Calu3 (cell line): ENCODE measurements at places on chromosomes 12 and 14.

DNA sequence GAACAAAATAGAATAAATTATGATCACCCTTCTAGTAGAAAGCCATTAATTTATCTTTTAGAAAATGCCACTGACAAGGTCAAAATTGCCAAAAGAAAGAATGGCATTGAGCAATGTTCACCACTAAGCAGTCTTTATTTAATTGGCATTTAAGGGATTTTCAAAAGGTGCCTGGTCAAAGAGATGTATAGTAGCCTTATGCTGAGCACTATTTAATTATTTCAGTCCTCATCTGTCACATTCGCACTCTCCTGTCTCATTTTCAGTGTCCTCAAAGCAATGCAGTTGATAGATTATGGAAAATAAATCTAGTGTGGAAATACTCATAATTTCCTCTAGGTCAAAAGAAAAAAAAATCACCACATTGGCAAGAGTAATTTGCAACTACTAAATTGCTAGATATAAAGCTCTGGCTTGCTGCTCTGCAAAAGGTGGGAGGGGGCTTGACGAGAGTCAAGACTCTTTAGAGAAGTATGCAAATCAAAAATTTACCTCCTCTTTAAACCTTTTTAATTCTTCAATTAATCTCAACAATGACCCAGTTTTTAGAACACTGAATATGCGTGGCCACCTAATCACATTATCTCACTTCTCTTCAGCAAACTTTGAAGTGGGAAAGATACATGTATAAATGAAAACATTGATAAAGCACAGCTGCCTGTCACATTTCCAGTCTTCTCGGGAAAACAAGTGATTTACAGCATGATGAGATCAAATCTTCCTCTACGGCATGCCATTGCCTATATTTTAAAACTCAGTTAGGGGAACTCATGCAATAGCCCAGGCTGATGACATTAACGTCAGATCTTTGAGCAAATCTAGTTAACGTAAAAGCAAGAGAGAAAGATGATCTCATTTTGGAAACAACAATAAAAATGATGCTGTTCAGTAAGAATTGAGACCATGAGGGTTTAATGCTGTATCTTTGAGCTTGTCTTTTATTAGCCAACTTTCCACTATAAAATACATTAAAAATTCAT is 373.1 kb upstream of the DCN start:
- DNase-seq = no peak

- DNase-seq = peak; percentile 58
These were observed 1517.0 kb downstream of the AACS start for GRCh38 chr12:126582231-126582630.

DNA sequence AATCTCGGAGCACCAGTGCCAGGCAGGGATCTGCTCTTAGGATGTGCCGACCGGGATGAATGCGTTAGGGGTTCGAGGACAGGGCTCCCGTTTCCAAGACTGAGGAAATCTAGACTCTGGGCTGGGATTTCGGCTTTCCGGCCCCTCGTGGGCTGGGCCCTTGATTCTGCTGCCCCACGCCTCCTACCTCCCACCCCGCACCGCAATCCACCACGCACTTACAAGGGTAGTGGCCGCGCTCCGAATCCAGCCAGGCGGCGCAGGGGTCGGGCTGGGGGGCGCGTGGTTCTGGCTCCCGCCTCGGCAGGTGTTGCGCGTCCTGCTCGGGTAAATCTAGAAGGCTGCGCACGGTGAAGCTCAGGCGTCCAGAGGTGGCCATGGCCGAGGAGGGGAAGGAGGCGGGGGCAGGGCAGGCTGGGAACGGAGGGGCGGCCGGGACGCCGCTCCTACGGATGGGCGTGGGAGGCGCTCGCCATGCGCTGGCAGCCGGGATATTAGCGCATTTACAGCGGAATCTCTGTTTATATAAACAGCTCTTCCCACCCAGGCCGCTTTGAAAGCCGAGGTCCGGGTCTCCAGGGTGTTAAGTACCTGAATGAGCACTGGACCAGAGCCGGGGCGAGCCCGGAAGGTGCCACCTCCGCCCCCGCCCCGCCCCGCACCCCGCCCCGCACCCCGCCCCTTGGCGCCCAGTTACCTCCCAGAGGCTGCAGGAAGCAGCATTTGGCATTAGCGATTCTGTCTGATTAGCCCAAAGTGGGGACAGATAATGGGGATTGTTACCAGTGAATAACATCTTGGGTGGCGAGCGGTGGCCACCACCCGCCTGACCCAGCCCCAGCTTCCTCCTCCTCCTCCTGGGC is at the start of gene NKX2-8:
Gene NKX2-8 (minus strand): TSS at position 604 of the 863 bp plus-strand sequence. CDS start 225 bp downstream, at position 379.
- peak; percentile 45 for DNase-seq

DNA sequence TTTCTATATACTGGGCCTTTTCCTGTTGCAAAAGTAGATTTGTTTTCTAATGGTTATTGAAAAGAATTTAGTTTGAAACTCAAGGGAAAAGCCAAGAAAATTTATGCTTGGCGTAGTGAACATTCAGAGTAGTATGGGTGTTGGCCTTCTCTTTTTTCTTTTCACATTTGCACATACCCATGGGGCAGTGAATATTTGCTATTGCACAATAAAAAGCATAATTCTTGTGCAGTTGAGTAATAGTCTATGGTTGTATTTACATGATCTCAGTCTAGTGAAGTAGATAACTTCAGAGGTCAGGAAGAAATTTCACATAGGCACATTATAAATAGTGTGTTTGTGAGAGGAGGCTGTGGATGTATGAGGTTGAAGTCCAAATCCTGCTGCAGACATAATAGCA is 158.1 kb downstream of the FLRT2 start:
- DNase-seq = no peak

DNA sequence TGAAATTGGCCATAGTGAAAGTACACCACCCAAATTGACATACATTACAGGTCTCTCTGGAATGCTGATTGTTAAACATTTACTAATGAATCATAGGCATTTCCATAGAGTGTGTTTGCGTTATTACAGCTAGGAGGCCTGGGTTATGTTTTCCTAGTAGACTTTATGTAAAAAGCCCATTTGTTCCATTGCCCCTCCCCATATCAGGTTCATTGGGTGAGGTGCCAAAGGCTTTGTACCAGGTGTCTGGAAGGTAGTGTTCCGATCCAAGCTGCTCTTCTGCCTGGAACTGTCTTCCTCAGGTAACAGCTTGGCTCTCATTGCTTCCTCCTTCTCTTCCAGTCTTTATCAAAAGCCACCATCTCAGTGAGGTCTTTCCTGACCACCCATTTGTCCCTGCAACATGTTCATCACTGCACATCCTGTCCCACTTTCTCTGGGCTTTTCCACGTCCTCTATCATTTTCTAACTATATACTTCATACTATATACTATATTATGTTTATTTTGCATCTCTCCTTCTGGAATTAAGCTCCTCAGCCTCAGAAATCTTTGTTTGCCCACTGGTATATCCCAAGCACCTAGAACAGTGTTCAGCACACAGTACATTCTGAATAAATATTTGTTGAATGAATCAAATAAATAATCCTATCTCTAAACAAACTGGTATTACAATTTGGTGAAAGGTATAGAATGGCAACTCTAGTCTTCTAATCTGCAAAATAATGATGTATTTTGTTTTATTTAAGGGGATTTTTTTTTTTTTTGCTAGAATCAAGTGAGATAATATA is 252.3 kb downstream of the KTN1 start:
- peak; percentile 61 for DNase-seq

- no peak for DNase-seq
These were observed 7.7 kb downstream of the ZNF605 start for GRCh38 chr12:132948146-132949066.

DNA sequence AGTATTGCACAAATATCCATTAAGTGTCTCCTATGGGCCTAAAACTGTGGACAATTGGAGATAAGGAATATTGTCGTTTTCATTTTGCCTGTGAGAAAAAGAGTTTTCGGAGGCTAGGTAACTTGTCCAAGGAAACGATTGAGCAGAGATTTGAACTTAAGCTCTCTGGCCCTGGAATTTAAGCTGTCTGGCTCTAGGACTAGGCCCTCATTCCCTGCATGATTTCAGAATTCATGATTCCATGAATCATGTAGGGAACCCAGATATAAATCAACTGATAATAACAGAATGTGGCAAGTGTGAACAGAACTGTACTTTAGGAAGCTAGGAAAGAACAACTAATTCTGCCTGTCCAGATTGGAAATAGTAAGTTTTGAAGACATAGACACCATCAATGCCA is 940.9 kb downstream of the DIO2 start:
- no peak for DNase-seq

GRCh38 chr14:33814010-33814409 is 136.9 kb downstream of the EGLN3 start:
- no peak for DNase-seq

DNA sequence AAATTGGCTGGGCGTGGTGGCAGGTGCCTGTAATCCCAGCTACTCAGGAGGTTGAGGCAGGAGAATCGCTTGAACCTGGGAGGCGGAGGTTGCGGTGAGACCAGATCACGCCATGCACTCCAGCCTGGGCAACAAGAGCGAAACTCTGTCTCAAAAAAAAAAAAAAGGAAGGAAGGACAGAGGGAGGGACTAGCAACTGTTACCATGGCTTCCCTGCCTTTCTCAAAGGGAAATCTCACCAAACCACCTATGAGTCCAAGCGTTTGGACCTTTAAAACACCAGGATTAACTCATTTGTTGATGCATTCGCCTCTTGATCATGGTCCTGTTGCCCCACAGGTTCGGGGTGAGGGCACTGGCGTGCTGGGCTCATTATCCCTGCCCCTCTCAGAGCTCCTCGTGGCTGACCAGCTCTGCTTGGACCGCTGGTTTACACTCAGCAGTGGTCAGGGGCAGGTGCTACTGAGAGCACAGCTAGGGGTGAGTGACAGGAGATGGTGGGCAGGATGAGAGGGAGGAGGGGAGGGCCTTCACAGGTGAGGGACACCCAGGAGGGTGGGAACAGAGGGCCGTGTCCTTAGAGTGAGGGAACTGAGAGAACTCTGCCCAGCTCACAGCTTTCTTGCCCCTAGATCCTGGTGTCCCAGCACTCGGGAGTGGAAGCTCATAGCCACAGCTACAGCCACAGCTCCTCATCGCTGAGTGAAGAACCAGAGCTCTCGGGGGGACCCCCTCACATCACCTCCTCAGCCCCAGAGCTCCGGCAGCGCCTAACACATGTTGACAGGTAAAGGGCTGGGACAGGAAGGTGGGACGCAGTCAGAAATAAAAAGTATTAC is 10.2 kb upstream of the MYL6B start:
- no peak for DNase-seq

- no peak for DNase-seq
These were observed 19.6 kb downstream of the HCFC2 start for GRCh38 chr12:104083769-104084475.

GRCh38 chr14:81295958-81296923 is 75.5 kb upstream of the GTF2A1 start:
- DNase-seq = no peak

DNA sequence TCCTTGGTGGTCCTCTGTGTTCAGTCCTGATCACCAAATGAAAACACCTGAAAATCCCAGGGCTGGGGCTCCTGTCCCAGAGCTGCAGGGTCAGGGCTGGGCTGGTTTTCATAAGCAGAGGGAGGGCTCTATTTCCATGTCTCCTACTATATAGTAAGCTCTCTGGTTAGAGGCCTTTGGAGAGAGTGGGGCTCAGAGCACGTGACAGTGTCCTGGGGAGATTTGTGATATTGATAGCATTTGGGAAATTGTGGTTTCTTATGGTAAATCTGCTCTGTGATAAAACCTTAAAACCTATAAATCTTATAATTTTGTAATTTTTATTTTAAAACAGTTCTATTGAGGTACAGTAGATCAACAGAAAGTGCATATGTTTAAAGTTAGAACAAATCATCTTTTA is 1202.2 kb downstream of the TMEM121 start:
- no peak for DNase-seq

GRCh38 chr12:54175200-54175963 is 13.4 kb downstream of the SMUG1 start:
- DNase-seq = no peak

DNA sequence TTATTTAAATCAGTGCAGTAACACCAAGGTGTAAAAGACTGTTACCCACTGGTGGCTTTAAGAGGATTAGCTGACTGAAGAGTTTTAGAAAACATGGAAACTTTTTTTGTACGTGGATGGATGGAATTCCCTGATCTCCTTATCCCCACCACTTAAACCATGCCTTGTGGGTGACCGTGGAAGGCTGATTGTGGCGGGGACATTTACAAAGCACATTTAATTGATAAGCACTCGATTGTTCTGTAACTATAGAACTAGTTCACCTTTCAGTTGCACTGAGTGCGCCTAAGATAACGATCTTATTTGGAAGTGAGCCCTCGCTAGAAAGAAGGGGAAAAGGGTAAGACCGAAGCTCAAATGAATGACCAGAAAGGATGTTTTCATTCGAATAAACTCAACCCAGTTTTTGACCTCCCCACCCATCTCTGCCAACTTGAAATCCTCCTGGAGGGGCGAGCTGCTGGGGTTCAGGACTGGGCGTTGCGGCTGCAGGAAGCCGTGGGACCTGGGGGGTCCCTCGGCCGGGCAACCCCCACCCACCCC is 688 bp upstream of the RASSF3 start:
- DNase-seq = no peak

GRCh38 chr14:68370057-68370360 is 422.9 kb downstream of the ZFP36L1 start:
- DNase-seq = no peak

GRCh38 chr14:101109347-101109638 is 205.8 kb upstream of the RTL1 start:
- no peak for DNase-seq

GRCh38 chr14:54766276-54767138 is 136.1 kb downstream of the GCH1 start:
- DNase-seq = no peak

DNA sequence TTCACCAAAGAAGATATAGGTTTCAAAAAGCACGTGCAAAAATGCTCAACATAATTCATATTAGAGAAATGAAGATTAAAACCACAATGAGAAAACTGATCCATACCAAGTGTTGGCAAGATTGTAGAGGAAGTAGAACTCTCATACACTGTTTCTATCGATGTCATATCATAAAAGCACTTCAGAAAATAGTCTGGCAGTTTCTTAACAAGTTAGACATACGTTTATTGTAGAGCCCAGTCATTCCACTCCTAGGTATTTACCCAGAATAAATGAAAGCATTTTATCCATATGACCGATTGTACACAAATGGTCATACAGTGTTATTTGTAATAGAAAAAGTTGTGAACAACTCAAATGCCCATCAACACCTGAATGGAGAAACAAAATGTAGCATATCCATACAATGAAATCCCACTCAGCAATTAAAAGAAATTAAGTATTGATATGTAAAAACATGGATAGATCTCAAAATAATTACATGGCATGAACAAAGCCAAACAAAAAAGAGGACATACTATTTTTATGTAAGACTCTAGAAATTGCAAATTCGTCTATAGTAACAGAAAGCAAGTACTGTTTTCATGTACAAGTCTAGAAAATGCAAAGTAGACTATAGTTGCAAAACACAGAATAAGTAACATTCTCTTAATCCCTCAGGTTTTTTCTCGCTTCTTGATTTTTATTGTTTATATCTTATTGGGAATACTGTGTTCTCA is 41.0 kb downstream of the USP15 start:
- no peak for DNase-seq

GRCh38 chr14:91714805-91715204 is 17.1 kb downstream of the CATSPERB start:
- DNase-seq = peak; percentile 9

- DNase-seq = no peak
These were observed 2.3 kb downstream of the OAS2 start for GRCh38 chr12:112980491-112981158.

- no peak for DNase-seq
These were observed 1.2 kb downstream of the DDIT3 start for GRCh38 chr12:57518920-57519795.
